ENCODE measurements at places on chromosomes 6 and 20. TPM values are rescaled to one million over a fixed set of nuclear protein-coding genes. Genes with fewer than 3 reads are reported as not detected.

- no peak for DNase-seq
These were observed 108.3 kb downstream of the PSMB1 start for GRCh38 chr6:170444811-170445211.

GRCh38 chr20:24943196-24943595 lies 5.9 kb upstream of the CST7 start:
- DNase-seq = no peak

- DNase-seq = peak; percentile 31
These were observed 23.8 kb downstream of the PRSS35 start for GRCh38 chr6:83536034-83536646.

DNA sequence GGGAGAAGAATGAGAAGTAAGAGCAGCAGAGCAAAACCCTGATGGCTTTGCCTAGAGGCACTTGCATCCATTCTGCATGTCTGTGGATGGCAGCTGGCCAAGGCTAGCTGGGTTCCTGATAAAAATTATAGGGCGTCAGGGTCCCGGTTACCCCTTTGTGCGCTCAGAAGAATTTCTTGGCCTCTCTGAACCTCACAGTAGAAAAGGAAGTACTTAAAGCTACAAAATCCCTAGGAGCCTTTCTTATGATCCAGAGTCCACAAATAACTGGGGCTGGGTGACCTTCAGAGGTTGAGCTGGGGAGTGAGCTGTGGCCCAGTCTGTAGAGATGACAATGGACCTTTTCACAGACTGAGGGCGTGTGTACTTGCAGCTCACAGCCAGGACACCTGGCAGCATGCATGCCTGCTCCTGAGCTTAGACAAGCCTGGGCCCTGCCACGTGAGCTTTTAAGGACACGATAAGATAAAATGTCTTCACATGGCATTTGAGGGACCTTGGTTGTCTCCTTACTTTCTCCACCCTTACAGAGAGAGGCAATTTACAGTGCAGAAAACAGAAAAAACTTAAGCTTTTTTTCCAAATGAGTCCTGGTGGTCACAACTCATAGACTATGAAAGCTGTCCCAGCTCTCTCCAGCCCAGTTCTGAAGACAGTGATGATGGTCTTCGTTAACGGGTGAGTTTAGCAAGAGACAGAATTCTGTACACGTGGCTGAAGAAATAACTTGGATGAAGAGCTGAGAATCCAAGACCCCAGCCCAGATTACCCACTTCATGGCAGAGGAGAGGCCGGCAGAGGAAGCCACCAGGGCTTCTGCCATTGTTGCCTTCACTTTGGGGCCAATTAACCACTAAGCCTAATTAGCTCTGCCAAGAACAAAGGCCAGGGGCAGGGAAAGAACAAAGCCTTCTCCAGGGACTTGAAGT lies 50.3 kb downstream of the FOXA2 start:
- no peak for DNase-seq

SAMD5 gene
- not detected for total RNA-seq

RAET1L gene
- total RNA-seq = not detected

TSPO2 gene
- total RNA-seq = not detected

DNA sequence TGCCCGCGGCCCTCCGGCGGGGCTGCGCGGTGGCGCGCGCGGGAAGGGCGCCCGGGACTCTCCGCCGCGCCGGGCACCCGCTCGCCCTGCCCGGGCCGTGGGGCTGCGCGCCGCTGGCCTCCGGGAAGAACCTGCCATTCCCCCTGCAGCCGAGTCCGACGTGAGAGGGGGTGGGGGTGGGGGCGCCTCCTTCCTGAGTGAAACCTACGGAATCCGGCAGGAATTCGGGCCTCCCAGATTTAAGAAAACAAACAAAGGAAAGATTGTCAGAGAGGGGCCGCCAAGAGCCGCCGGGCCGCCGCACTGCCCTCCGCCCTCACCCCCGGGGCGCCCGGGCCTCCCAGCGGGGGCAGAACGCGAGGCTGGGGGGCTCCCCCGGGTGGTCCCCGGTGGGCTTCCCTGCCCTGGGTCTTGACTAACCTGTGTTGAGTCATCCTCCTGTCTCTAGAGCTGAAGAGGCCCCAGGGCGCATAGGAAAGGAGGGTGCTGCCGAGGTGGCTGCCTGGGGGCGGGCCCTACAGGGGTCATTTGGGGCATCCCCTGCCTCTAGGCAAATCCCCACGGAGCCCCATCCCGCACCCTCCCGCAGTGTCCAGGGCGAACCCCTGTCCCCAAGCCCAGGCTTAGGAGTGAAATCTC lies 42.2 kb upstream of the FOXP4 start:
- DNase-seq = no peak

GRCh38 chr20:21190869-21191268 lies 65.0 kb downstream of the KIZ start:
- DNase-seq = no peak

DNA sequence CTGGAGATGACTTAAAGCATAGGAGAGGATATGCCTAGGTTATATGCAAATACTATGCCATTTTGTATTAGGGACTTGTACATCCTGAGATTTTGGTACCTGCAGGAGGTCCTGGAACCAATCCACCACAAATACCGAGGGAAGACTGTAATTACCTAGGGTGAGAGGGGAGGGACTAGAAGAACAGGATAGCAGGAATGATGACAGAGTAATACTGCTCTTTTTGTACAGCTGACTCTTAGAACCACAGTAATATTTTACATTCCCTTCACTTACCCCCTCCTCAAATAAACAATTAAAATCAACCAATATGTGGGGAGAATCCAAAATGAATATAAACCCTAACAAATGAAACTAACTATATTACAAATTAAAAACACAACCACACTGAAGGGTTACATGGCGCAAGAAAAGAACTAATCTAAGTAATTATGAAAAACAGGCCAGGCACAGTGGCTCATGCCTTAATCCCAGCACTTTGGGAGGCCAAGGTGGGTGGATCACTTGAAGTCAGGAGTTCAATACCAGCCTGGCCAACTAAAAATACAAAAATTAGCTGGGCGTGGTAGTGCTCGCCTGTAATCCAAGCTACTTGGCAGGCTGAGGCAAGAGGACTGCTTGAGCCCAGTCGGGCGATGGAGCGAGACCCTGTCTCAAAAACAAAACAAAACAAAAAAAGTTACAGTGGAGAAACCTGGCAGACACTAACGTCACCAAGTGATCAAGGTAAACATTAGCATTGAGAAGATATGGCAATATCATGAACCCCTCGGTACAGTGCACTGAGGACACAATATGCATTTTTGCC lies 37.1 kb downstream of the MAP1LC3A start:
- no peak for DNase-seq

TGM2 gene
- total RNA-seq = 0.27 TPM

- DNase-seq = no peak
These were observed 7.4 kb downstream of the SLC52A3 start for GRCh38 chr20:760751-761417.

DPPA5 gene
- total RNA-seq = not detected

- DNase-seq = no peak
These were observed 6.9 kb downstream of the RTEL1 start for GRCh38 chr20:63664861-63665594.

CD109 gene
- total RNA-seq = 0.75 TPM

TNXB gene
- 9.0 TPM for total RNA-seq

DEFB112 gene
- total RNA-seq = not detected

TPX2 gene
- total RNA-seq = 0.85 TPM

GRCh38 chr6:110949679-110950285 lies 8.7 kb upstream of the GTF3C6 start:
- no peak for DNase-seq

DNA sequence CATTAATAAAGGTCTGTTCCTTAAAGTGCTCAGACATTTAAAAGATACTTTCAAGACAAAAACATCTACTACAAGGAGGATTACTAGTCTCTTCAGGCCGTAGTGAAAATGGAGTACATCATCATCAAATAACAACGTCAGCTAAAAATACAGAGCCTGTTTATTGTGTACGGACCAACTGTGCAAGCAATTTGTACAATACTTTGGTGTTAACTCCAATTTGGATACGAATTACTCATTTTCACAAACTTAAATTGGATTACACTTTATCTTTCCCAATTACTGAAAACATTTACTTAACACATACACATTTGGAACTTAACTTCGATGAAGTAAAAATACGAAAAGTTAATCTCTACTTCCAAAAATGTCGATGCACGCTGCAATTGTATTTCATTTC lies 802 bp downstream of the CYP39A1 start:
- no peak for DNase-seq

SLC22A16 gene
- total RNA-seq = not detected

- no peak for DNase-seq
These were observed 49.2 kb downstream of the RNGTT start for GRCh38 chr6:88914180-88914579.

- no peak for DNase-seq
These were observed 30.8 kb upstream of the COL19A1 start for GRCh38 chr6:69835414-69836179.

DNA sequence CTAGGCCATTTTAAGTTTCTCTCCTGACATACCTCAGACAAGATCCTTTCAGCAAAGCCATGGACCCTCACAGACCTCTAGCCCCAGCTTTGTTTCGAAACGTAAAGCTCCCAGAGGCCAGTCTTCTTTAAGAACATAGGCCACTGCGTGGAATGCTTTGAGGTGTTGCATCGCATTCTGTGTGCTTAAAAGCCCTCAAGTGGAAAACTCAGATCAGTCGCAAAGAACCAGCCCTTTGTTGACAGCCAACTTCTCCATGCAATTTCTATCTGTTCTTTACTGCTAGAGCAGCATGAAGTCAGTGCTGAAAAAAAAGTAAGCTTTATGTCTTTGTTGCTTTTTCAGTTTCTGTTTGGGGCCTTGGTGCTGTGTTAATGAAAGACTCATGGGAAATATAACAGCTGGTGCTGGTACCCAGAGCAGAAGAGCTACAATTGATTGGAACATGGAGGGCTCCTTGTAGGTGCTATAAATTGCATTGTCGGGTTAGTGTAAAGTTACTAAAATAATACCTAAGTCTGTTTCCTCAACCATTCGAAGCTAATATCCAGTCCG lies 142.6 kb downstream of the MAP3K7 start:
- no peak for DNase-seq

- no peak for DNase-seq
These were observed 201.6 kb downstream of the ISM1 start for GRCh38 chr20:13422637-13423036.

DNA sequence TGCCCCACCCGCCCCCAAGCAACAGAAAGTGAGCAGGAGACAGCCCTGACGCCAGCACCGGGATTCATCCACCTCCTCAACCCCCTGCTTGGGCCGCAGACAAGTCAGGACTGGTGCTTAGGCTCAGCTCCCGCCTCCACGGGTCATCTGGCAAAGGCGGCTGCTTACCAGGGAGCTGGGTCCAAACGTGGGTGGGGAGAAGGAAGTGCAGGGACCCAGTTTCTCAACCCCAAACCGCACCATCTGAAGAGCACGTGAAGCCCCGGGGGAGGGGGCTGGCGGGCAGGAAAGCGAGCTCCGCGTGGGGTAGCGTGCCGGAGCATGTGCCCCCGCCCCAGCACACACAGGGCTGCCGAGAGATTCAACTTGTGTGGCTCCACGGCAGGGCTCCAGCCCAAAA lies 87.2 kb downstream of the BMP7 start:
- no peak for DNase-seq

DNA sequence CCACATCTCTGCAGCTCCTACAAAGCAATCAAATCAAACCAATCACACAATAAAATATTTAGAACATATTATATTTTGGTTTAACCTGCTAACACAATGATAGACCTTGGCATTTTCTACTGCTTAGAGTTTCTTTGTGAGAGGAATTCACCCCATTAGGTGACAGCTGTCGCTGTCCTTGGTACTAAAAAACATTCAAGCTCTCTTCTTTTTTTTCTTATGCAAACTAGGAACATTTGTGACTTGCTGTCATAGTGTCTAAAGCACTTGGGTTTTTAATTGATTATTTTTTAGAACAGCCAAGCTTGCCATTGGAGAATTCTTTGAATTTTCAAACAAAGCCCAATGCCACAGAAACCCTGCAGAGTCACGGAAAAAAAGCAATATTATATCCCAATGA lies 46.4 kb downstream of the CNR1 start:
- no peak for DNase-seq

DNA sequence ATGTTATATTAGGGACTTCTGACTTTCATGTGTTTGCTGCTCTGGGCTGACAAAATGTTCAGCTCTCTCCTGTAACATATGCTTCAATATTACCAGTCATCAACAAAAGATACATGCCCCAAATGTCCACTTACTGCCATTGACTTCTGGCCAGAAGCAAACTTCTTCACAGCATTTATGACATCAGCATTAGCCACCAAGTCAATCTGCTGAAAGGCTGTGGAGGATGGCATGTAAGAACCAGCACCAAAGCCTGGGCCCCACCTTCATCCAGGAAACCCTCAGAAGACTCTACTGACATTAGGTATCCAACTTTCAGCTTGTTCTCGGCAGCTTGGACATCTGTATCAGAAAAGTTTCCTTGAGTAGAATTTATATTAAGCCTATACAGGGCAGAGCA lies 595.5 kb downstream of the COL12A1 start:
- no peak for DNase-seq

DNA sequence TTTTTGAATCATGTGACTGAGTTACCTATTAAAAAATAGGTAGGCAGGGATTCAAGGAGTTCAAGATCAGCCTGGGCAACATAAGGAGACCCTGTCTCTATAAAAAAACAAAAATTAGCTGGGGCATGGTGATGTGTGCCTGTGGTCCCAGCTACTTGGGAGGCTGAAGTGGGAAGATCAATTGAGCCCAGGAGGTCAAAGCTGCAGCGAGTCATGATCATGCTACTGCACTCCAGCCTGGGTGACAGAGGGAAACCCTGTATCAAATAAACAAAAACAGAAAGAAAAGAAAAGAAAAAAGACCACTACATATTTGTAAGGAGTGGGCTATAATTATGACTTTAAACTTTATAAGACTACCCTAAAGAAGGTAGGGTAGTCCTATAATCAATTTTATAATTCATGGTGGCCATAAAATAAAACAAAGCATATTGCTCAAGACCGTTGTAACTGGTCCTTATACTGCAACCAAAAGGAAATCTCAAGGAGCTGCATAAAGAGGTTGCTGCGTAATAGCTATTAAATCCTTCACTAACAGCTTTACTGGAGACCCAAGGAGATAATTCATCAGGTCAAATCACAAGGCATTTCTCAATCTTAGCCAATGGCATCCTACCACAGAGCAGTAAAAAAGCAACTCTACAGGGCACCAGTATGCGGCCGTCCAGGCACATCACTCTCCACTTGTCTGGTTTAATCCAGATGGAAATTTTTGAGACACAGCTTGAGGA lies 13.5 kb downstream of the PIGU start:
- DNase-seq = no peak

Data from CD4-positive, alpha-beta T cell (primary cell).